ENCODE measurements at places on chromosomes 6 and 20. TPM values are rescaled to one million over a fixed set of nuclear protein-coding genes. Genes with fewer than 3 reads are reported as not detected.

The PROKR2 gene
- not detected for total RNA-seq

The TSPO2 gene
- not detected for total RNA-seq

The TBC1D32 gene
- 7.3 TPM for total RNA-seq

The PRL gene
- not detected for total RNA-seq

The ISM1 gene
- 1.6 TPM for total RNA-seq

The SOX18 gene
- total RNA-seq, result 2.9 TPM

The TFAP2C gene
- total RNA-seq, result 2.7 TPM

The DUSP22 gene
- 47.4 TPM for total RNA-seq

The GTSF1L gene
- not detected for total RNA-seq

The SLC22A1 gene
- 1.3 TPM for total RNA-seq

The BNIP5 gene
- not detected for total RNA-seq

The LGSN gene
- total RNA-seq, result not detected

The SUMO4 gene
- 1.9 TPM for total RNA-seq

The LPA gene
- 0.65 TPM for total RNA-seq

The ACAT2 gene
- 8.2 TPM for total RNA-seq

The ABHD16B gene
- total RNA-seq, result not detected

The WASF1 gene
- 5.8 TPM for total RNA-seq

The AGER gene
- total RNA-seq, result 9.3 TPM

The SPDEF gene
- total RNA-seq, result not detected

The ZBTB2 gene
- total RNA-seq, result 22.9 TPM

The BACH2 gene
- 9.4 TPM for total RNA-seq

The THBS2 gene
- 115 TPM for total RNA-seq

The DHX35 gene
- total RNA-seq, result 18.1 TPM

The HLA-DOB gene
- total RNA-seq, result 0.56 TPM

The NT5E gene
- total RNA-seq, result 28.6 TPM

The LY6G6F gene
- total RNA-seq, result not detected

The TMEM74B gene
- total RNA-seq, result not detected

The CTCFL gene
- total RNA-seq, result not detected

The BAG2 gene
- total RNA-seq, result 4.5 TPM

The PLCB4 gene
- total RNA-seq, result 13.9 TPM

The CLIC5 gene
- 9.4 TPM for total RNA-seq

The SLC2A10 gene
- total RNA-seq, result 20.6 TPM

The RAB32 gene
- 45.8 TPM for total RNA-seq

The WFDC5 gene
- total RNA-seq, result not detected

The CD40 gene
- 20.6 TPM for total RNA-seq

The RAE1 gene
- total RNA-seq, result 17.0 TPM

The MGME1 gene
- total RNA-seq, result 6.5 TPM

The PTPRA gene
- total RNA-seq, result 72.8 TPM

The RAMACL gene
- total RNA-seq, result 10.9 TPM

The CEP85L gene
- total RNA-seq, result 14.6 TPM

The PTGIS gene
- total RNA-seq, result 77.7 TPM

The C6orf58 gene
- not detected for total RNA-seq

The FAM209B gene
- total RNA-seq, result not detected

The TMC2 gene
- 0.32 TPM for total RNA-seq

The XKR7 gene
- not detected for total RNA-seq

The ENTPD6 gene
- total RNA-seq, result 71.0 TPM

The PRR18 gene
- not detected for total RNA-seq

All from omental fat pad (tissue), 4 donors.